ENCODE measurements at places on chromosomes 3 and 15. TPM values are rescaled to one million over a fixed set of nuclear protein-coding genes. Genes with fewer than 3 reads are reported as not detected.

Gene ATP2B2
- total RNA-seq, result not detected

Gene LRTM1
- total RNA-seq, result not detected

Gene ARHGAP31
- 25.4 TPM for total RNA-seq

Gene PP2D1
- not detected for total RNA-seq

DNA sequence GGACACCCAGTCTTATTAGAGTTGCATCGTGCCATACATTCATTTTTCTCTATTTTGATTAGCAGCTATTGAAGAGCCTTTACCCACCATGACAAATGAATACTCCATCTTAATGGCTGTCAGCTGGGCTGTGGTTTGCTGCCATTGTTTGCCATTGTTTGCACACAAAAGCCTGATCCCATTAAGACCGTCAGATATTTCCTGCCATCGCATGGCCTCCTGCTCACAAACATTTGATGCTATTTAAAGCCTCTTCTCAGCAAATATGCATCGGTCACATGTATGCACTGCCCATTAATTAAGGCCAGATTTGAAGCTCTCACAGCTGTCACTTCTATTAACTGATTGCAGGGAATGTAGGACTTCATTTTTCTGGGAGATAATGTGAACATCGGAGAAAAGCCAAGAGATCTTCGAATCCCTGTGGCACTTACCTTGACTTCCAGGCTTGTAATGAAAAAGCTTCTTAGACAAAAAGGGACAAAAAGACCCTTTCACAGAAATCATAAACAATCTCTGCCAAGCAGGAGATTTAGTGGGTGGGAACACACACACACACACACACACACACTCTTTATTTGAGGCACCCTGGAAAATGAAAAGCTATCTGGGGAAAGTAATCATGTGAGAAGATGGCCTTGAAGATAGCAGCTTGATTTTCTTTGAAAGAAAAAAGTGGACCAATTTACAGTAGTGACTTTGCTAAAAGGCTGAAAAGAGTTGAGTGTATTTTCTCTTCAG is 175.4 kb upstream of the NR2E3 start:
- no peak for DNase-seq

DNA sequence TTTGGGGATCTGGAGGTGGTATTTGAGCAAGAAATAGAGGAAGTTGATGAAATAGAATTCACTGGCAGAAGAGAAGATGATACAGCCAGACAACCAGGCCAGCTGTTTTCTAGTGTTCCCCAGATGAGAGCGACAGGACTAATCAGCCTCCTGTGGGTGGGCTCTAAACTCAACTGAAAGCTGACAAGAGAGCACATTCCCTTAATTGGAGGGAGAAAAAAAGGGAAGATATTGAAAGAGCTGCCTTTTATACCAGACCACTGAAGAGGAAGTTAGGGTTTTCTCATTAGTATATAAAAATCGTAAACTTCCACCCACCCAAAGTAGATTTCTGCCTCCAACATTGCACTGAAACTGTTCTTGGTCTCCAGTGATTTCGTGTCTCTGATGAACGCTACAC is 6.5 kb upstream of the TM4SF19 start:
- DNase-seq, result no peak

DNA sequence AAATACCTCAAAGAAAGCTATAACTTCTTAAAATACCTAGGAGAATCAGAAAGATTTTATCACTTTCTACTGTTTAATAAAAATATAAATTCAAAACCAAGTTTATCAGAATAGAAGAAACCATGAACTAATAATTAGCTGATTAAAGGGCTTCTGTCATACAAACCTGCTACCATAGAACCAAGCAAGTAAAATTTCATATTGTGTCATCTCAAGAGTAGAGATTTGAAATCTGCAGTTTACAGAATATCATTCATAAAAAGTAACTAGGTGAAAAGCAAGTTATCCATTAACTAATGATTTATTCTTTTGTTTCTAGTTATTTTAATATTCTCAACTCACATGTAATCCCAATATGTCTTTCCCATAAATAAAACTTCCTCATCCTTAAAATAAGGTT is 36.8 kb upstream of the XXYLT1 start:
- DNase-seq, result no peak

Gene ZBTB38
- 121 TPM for total RNA-seq
